Epithelial cell of prostate (primary cell): ENCODE measurements at places on chromosomes 7 and 10.
A peak's percentile ranks its signal among the peaks of the same experiment; 100 is the strongest.

DNA sequence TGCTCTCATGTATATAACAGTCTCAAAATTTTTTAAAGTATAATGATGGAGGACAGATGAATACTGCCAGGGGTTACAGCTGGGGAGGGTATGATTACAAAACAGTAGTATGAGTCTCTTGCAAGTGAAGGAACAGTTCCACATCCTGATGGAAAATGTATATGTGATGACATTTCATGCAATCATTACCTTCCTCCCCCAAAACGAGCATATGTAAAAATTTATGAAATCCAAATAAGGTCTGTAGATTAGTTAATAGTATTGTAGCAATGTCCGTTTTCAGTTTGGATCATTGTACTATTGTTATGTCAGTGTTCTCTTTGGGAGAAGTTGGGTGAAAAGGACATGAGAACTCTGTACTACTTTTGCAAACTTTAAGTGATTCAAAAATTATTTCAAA, 38.0 kb downstream of the DRGX start:
- no peak for DNase-seq

- DNase-seq = no peak
These were observed 3.9 kb upstream of the POU6F2 start for GRCh38 chr7:38973760-38974159.

GRCh38 chr7:146366938-146367337, 250.3 kb downstream of the CNTNAP2 start:
- peak; percentile 27 for DNase-seq

DNA sequence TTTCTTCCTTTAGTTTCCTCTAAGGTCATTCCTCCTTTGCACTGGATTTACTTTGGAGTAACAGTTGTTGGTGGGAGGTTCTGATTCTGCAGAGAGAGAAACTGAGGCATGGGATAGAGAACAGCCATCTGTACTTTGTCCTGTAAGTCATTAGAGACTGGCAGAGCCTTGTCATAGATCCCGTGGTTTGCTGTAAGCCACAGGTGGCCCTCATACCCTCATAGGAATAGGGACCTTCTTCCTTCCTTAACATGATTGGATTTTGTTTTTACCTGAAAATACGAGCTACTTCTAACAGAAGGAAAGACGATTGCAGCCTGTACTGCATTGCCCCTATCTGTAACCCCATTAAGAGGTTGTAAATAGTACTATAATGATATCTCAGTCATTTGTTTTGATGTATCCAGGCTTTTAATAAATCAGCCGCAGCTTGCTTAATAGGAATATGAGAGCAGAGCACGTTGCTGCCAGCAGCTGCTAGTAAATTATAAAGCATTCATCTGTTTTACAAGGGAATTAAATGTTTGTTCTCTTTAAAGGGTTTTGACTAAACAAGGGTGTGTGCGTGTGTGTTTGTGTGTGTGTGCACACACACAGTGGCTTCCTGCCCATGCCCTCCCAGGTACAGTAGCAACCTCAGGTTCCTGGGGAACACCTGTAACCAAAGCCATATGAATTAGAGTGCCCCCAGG, 249.8 kb downstream of the AUTS2 start:
- DNase-seq = no peak

DNA sequence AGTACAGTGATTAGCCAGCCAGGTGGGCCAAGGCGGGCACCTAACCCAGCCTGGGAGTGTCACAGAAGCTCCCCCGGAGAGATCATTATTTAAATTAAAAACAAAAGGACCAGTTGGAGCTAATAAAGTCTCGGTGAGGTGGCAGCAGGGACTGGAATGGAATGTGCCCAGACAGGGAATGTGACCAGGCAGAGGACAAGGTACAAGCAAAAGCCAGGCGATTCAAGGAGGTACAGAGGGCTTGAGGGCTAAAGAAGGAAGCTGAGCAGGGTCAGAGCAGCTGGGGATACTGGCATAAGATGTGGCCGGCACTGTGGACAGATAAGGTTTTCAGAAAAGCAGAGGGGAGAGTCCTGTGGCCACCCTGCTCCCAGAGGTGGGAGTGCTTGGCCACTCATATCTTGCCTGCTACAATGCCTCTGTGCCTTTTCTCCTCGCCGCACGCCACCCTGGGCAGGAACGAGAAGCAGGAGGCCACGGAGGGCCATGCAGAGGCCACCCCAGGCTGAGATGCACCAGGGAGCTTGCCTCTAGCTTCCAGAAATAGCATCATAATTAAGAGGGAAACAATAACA, 13.2 kb downstream of the TMEM273 start:
- DNase-seq = no peak

- no peak for DNase-seq
These were observed 267.8 kb downstream of the PARD3 start for GRCh38 chr10:34547291-34547690.

GRCh38 chr10:82228701-82229100, 353.7 kb downstream of the NRG3 start:
- no peak for DNase-seq

DNA sequence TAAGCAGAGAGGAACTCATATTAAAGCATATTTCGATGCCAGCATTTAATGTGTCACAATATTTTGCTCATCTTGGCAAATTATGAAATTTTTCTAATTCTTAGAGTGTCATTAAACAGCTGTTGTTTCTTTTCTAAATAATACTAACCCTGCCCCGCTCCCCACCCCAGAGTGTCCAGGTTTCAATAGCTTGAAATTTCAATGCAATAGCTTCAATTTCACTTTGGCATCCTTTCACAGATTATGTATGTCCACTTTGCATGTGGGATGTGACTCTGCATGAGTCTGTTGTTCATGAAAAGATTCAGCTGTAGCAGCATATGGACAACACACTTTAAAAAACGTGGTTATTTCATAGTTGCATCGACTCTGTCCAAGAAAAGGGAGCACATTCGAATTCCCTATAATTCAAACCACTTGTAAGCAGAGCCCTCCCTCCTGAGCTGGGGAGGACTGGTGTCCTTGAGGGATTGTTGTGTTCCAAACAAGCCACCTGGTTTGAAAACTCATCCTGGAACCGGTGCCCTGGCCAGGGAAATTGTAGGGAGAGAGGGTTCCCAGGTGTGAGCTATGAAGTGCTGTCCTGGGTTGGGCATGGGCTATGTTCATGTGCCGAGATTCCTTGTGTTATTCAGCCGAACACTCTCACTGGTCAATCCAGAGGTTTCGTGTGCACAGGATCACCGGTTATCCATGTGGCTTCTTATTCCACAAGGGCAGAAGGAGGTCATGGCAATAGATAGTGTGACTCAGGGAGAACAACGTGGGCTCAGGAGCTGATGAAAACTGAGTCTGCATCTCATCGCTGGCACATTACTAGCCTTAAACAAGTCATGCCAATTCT, 64.6 kb upstream of the CREB5 start:
- DNase-seq = no peak

DNA sequence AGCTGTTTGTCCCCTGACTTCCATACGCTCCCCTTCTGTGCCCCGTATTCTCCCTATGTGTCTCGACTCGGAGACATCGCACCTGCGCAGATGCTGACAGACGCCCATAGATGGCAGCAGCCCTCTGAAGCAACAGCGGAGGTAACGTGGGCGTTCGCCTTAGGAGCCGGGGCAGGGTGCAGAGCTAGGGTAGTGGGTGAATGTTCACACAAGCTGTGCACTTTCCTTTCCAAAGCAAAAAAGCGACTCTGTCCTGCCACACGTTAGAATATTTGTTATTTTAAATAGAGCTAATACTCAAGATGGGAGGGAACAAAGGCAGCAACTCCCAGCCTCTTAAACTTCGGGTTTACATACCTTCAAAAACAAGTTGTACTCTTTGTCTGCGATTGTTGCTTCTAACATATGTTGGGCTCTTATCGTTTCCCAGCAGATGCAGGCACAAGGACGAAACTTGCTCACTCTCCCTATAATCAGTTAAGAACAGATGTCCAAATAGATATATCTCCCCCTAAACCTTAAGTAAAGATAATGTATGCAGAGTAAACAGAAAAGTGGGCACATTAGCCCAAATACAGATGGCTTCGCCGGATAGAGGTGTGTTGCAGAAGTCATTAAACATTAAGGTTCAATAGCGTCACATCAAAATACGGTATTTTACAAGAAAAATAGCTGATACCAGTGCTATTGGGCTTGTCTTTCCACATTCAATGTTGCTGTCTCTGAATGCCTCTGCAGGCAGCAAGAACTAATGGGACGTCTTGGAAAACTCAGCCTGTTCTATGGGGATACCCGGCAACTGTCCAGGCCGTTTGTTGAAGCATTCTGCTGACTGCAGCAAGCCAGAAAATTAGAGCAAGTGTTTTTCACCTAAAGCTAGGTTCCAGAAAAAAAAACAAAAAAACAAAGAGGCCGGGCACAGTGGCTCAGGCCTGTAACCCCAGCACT, 340.3 kb upstream of the PRKCQ start:
- no peak for DNase-seq

DNA sequence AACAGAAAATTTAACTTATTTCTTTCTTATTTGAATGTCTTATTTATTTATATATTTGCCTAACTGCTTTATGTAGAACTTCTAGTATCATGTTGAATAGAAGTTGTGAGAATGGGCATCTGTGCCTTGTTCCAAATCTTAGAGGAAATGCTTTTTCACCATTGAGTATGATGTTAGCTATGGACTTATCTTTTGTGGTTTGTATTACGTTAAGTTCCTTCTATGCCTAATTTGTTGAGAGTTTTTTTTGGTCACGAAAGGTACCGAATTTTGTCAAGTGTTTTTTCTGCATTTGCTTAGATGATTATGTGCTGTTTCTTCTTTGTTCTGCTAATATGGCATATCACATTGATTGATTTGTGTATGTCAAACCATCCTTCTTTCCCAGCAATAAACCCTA, 161.0 kb upstream of the TRIM24 start:
- DNase-seq = no peak

DNA sequence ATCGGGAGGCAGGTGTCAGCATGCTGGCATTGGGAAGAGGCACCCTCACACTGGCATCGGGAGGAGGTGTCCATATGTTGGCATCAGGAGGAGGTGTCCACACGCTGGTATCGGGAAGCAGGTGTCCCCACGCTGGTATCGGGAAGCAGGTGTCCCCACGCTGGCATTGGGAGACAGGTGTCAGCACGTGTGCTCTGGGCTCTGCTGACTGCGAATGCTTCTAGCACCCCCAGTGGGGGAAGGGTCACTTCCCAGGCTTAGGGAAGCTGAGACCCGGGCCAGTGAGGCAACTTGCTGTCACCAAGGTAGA, 92.5 kb upstream of the IKZF1 start:
- no peak for DNase-seq

- no peak for DNase-seq
These were observed 203.0 kb upstream of the MDFIC start for GRCh38 chr7:114718861-114719260.

DNA sequence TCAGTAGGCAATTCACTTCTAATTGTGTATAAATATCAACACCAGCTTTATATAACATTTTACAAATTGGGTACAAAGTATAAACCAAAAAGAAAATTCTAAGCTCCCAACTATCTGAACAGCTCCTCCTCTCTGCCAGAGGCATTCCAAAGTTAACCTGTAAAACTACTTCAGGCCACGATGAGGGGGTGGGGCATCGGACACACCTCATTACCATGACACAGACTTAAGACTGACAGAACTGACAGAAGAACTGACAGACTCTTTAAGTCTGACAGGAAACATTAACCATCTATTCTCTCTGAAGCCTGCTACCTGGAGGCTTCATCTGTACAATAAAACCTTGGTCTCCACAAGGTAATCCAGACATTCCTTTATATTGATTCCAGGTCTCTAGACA, 12.3 kb downstream of the ESYT2 start:
- DNase-seq = no peak

DNA sequence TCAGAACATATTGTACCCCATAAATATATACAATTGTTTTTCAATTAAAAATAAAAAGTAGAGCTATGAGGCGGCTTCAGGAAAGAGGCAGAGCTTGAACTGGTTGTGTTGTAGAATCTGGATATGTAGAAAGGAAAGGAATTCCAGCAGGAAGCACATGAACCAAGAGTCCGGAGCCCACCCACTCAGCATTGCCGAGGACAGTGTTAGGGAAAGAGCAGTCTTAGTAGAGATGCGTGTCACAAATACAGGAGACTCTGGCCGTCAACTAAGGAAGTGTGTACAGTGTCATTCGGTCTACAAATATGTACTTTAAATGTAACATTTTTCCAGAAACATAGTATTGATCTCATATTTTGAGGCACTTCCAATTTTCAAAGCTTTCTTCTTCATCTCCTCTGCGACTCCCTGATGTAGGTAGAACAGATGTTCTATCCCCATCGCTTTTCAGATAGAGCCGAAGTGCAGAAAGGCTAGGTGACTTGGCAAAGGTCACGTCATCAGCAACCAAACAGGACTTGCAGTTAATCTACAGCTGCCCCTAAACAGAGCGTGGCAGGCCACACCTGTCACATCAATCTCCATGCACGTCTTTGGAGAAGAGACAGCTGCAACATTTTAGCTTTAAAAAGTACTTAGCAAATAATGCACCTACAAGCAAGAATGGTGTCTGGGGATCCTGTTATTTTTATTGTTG, 25.3 kb upstream of the GJD4 start:
- DNase-seq = no peak

DNA sequence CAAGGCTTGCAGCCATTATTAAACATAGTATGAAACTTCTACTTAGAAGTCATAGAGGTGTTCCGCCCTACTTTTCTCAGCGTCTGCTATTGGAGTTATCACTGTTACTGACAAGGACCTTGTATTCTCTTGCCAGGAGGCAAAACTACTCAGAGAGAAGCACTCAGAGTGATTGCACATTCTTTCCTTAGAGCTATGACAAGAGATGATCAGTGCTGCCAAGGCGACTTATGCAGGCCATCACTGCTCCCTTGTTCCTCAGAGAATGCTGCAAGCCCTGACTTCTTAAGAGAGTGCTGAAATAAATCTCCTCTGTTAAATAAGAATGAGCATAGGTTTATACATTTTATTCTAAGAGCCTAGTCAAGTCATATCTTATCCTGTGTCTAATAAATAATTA, 534.6 kb upstream of the PHF14 start:
- DNase-seq = no peak

- no peak for DNase-seq
These were observed 97.0 kb downstream of the TPK1 start for GRCh38 chr7:144738708-144739314.

- DNase-seq = no peak
These were observed 87.8 kb downstream of the TBXAS1 start for GRCh38 chr7:139916717-139917395.

DNA sequence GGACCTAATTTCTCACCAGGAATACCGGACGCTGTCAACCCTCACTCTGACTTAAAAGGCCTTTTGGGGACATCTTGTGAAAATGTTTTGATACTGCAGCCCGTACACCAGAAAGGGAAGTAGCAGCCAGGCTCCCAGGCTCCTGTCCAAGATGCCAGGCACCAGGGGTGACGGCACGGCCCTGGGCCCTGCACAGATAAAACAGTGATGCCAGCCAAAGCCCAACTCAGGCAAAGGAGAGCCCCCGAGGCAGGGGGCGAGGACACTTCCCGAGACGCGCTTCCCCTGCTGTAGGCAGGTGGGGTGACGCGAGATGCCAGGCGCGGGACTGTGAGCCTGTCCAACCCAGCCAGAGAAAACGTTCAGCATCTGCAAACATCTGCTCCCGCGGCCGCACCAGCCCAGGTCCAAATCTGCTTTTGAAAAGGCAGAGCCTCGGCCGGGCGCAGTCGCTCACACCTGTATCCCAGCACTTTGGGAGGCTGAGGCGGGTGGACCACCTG, 15.7 kb downstream of the ZFAND2A start:
- no peak for DNase-seq

GRCh38 chr7:151091431-151091830, 5.2 kb downstream of the AGAP3 start:
- no peak for DNase-seq
